ENCODE measurements at places on chromosomes 1 and 21.

DNA sequence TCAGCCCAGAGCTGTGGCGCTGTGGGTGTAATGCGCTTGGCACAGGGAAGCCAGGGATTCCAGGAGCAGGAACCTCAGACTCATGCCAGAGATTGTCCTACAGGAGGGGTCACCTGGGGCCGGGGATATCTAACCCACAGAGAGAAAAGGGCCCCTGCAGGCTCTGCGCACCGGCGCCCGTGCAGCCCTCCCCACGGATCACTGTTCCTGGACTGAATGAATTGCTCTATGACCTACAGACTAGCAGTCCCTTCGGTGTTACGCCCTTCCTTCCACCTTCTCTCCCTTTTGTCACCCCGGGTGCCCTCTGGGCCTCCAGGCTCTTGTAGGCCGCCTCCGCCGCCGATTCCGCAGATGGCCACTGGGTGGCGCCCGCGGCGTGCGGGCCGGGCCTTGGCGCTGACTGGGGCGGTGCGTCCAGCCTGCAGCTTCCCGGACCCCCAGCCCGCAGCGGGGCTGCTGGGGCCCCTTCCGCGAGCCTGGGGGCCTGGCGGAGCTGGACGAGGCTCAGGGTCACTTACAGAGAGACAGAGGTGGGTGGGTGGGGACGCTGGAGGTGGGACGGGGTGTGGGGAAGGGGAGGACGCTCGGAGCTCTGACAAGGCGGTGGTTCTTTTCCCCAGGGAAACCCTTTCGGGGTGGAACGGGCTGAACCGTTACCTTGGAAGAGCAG lies 101.3 kb downstream of the IER5 start:
- DNase-seq = no peak

- no peak for DNase-seq
Measured at GRCh38 chr1:14704846-14705245, 106.4 kb downstream of the KAZN start.

GRCh38 chr1:154502744-154503115 lies 518 bp upstream of the SHE start:
- DNase-seq = no peak

DNA sequence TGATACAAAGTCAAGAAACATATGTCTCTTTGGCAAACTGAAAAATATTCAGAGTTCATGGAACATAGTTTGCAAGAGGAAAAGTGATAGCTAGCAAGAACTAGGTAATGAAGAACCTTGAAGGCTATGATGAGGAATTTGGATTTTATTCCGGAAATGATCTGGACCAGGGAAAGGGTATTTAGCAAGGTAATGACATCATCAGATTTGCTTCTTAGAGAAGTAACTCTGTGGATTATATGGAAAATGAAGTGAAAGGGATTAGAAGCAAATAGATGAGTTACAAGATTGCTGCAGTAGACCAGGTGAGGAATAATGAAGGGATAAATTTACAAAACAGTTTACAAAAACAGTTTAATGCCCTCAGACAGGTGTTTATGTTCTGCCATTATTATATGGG lies 197.3 kb downstream of the RASAL2 start:
- no peak for DNase-seq

DNA sequence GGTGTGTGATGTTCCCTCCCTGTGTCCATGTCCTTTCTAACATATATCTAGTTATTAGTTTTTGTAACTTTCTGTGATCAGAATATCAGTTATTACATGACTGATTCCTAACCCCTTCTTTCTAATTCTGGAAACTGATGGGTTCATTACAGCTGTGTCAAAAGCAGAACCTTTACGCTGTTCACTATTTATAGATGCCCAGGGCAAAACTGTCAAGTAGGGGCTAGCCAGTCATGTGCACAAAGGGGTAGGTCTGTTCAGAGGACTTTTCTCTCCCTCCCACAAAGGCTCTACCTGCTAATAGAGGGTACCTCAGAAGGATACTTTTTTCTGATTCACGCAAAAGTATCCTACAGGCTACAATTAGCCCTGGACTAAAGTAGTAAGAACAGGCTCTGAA lies 79.2 kb downstream of the NRDC start:
- DNase-seq = no peak

DNA sequence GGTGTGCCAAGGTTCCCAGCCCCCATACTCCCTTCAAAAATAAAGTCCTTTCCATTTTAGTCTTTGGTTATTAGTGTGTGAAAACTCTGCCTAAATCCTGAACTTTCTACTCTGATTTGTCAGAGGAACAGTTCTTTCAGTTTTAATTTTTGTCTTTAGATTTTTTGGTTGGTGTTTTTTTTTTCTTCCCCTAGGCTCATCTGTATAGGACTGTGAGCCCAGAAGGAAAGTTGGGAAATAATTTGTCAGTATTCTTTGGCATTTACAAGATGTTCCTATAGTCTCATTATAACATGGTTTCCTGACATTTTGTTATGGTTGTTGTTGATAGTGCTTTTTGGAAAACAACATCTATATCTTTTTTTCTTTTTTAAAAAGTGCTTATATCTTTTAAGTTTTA lies 38.0 kb downstream of the LAMC1 start:
- DNase-seq = no peak

DNA sequence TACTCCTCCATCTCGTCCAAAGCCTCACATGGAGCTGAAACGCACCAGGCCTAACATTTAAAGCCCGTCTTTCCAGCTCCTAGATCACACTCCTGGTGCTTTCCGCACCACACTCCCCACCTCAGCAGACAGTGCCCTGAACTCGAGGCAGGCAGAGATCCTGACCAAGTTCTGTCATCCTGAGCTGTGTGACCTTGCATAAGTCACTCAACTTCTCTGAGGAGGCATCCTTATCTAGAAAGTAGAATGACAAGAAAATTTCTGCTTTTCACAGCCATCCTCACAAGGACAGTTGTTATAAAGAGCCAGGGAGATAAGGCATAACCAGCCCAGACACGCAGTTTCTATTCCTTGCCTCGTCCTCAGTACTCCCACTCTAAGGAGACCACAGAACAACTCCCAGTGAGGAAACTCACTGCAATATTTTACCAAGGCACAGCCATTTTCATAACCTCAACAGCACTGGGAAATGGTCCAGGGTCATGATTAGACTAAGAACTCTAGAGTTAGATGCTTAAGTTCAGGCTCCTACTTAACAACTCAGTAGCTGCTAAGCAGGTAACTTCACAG lies 3.1 kb downstream of the LRP8 start:
- DNase-seq = no peak

DNA sequence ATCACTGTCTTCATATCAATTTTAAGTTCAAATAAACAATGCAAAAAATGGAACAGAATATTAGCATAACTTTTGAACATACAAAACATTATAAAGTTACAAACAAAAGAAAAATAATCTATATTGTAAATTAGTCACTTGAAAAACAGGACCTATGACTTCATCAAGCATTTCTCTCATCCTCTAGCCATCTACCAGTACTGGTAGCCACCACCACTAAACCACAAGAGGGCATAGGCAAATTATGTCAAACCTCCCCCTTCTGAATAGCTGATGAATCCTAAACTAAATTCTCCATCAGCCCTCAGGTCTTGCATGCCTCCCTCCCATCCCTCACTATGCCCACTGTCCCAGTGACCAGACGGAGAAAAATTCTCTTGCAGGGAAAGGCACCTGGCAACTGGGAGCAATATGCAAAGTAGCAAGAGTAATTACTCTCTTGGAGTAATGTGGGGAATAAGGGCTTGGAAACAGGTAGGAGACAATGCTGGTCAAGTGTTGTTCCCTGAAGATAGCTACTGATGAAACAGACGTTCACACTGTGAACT lies 37.1 kb downstream of the SSX2IP start:
- DNase-seq = no peak

- DNase-seq = no peak
Measured at GRCh38 chr1:162632698-162633080, 425 bp downstream of the DDR2 start.

DNA sequence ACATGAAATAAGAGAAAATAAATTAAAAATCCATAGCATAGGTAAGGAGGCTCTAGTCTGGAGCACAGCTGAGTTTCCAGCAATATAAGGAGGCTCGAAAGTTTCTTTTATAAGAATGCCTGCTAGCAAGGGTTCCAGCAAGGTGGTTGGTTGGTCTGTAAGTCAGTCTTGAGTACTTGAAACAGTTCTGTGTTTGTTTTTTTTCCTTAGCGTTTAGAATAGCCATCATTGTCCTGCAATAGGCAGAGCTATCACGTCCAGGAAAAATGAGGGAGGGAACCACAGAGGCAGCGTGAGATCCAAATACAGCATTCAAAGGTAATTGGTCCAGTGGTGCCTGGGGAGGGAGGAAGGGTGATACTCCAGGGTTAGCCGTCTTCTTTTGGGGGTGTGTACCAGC lies 8.4 kb downstream of the UBE2Q1 start:
- no peak for DNase-seq

DNA sequence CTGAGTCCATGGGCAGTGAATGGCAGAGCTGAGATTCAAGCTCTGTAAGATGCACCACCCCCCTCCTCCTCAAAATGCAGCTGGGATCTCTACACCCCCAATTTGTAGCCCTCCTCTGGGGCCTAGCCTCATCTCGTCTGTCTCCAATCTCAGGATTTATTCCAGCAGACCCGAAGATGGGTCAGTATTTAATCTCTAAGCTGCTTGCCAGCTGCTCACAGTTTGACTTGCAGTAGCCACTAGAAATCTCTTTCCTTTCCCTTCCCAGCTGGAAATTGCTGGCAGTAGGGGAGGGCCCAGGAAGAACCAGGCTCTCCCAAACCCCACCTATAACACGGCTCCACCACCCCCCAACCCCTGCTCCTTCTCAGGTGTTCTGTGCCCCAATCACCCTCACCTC lies 1.5 kb downstream of the LACTBL1 start:
- DNase-seq = no peak

DNA sequence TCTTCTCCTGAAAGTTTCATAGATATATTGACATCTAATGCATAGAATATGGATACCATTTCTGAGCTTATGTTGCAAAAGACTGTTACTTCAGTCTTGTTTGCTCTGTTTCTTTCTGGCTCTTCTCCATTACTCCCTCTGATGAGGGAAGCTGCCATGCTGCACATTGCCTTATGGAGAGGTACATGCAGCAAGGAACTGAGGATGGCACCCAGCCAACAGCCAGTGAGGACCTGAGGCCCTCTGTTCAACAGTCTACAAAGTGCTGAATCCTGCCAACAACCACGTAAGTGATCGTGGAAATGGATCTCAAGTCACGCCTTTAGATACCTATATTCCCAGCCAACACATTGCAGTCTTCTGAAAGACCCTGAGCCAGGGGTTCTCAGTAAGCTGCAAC lies 66.6 kb upstream of the ADAMTS5 start:
- DNase-seq = no peak

- DNase-seq = no peak
Measured at GRCh38 chr1:186218654-186219352, 156.2 kb downstream of the TPR start.

DNA sequence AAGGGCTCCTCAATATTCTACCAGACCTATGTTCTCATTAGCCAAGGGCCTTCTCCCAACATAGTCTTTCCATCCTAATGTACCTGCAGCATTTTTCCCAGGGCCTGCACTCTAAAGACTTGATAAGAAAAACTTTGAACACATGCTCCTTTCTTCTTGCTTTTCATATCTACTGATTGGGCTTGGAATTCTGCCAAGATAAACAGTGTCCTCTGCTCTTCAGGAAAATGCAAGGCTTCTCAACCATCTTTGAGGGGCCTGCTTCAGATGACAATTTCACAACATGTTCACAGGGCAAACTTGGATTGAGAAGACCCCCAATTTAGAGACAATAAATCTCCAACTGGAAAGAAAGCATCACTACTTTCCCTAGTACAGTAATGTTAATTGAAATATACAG lies 25.8 kb upstream of the PPT1 start:
- no peak for DNase-seq

DNA sequence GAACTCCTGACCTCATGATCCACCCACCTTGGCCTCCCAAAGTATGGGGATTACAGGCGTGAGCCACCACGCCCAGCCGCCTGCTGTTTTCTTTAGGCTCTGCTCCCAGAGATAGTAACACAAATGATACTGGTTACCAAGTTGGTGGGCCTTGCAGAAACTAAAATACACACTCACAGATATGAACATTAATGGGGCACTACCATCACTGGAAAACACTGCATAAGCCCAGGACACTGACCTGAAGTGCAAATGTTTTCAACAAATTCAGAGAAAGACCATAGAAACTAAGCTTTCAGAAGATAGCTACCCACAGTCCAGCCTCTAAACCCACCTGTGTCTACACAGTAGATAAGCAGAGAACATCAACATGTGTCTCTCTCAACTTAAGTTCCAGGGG lies 180.5 kb downstream of the FCRL5 start:
- no peak for DNase-seq

DNA sequence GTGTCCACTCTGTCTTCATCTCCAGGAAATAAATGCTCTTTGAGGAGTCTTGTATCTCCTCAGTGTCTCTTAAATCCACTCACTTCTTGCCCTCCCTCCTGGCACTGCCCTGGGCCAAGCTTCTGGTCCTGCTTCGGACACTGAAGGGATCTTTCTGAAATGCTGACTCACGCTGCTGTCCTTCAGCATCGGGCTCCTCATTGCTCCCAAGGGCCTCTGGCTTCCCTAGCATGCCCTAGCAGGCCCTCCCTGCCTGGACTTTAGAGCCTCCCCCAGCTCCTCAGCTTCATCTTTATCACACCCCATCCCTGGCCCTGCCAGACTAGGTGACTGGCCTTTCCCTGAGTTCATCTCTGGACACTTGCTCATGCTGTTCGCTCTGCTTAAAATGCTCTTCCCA lies 96.6 kb downstream of the FOXD2 start:
- DNase-seq = no peak

DNA sequence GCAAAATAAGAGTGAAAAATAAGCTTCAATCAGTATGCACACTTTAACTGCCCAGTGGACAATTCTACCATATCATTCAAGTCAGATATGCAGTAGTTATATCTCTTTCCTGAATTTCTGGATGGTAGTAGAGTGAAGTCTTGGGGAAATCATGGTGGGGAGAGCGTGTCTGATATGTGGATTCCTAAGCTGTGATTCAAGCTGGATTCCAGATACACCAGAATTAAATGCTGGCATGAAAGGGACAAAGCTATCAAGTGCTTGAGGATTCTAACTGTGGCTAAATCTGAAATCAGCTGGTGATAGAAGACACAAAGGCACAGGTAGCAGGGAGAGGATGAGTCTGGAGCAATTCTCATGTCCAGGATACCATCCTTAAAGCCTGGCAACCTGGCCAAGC lies 323.5 kb downstream of the DUSP10 start:
- no peak for DNase-seq

DNA sequence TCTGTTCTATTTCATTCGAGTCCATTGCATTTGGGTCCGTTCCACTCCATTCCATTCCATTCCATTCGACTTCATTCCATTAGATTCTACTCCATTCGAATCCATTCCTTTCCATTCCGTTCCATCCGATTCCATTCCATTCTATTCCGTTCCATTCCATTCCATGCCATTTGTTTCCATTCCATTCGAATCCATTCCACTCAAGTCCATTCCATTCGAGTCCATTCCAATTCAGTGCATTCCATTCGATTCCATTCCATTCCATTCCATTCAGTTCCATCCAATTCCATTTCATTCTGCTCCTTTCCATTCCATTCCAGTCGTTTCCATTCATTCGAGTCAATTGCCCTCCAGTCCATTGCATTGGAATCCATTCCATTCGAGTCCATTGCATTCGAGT lies 2603.7 kb upstream of the TPTE start:
- DNase-seq = no peak

- DNase-seq = no peak
Measured at GRCh38 chr1:46030876-46031660, 101.4 kb downstream of the PIK3R3 start.
